Activated naive CD8-positive, alpha-beta T cell treated with anti-CD3 and anti-CD28 coated beads, Interleukin-2, amount 50 U/mL, for 24 hours (primary cell): ENCODE measurements at places on chromosomes 1 and 21.

DNA sequence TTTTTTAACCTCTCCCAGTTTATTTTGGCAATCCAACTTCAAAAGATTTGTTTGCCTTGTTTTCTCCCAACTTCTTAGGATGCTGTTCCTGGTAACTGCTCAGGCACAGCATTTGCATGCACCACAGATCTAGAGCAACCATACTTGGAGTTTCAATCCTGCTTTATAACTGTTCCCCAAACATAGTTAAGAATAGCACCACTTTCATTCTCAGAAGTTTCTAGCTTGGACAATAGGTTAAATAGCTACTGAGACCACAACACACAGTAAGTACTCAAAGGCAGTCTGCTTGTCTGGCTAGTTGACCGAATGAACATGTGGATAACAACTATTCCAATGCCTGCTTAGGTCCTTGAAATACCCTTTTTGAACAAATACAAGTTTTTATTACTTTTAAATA, 76.8 kb downstream of the FOXJ3 start:
- DNase-seq: no peak

DNA sequence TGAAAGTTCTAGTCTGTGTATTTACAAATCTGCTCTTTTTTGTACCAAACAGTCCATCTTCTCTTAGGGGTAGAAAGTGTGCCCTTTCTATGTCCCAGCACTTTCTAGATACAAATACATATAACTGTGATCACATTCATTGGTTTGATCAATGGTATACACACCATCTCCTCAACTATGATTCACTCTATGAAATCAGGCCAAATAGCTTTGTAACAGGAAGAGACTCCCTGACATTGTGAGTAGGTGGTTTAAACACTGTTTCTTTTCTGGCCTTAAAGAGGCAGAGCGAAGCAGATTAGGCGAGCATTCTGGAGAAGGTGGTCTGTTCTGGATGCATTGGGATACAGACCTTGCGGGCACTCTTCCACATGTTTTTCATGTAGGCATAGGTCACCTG, 39.3 kb upstream of the EXOSC10 start:
- DNase-seq: no peak

GRCh38 chr1:192588546-192588945, 13.0 kb downstream of the RGS1 start:
- DNase-seq: no peak

- DNase-seq: no peak
Measured at GRCh38 chr21:18384771-18385170, 18.8 kb downstream of the TMPRSS15 start.

DNA sequence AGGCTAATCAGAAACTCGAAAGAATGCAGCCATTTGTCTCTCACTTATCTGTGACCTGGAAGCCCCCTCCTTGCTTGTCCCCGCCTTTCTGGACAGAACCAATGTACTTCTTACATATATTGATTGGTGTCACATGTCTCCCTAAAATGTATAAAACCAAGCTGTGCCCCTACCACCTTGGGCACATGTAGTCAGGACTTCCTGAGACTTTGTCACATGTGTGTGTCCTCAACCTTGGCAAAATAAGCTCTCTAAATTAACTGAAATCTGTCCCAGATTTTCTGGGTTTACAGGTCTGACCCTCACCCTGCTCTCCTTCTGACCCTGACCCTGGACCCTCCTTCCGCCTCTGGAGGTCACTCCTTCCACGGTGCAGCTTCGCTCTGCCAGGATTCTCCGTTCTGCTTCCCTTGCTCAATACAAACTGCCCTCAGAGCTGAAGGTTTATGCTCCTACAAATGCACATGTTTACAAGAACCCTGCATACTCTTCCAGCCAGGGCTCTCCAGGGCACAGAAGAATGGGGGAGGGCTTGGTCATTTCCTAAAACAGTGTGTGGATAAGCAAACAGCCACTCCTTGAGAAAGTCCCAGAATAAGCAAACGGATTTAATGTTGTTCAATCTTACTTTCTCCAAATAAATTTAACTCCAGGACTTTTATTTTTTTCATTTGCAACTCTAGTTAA, 160.5 kb downstream of the ACTL8 start:
- no peak for DNase-seq

DNA sequence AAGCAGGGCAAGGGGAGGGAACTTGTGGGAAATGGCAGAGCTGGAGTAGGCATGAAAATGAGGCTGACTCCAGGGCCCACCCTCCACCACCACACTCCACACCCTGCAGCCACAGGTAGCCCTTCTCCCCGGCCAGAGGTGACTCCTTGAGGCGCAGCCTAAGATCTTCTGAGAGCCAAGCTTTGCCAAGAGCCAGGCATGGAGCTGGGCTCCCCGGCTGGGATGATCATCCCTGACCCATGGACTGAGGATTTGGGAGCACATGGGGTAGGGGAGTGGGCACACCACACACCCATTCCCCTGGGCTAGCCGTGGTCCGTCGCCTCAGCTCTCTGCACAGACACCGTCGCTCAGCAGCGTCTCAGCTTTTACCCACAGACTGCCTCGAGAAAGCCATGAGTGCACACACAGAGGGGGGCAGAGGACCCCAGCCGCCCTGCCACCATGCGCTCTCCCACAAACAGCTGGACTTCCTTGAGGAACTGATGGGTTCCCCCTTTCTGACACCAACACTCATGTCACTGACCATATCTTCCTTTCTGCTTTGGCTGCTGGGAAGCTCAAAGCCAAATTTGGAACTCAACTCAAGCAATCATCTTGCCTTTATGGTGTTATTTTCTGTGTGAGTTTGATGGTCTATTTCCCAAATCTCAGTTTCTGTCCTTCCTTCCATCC, 123.6 kb upstream of the RUNX3 start:
- no peak for DNase-seq

DNA sequence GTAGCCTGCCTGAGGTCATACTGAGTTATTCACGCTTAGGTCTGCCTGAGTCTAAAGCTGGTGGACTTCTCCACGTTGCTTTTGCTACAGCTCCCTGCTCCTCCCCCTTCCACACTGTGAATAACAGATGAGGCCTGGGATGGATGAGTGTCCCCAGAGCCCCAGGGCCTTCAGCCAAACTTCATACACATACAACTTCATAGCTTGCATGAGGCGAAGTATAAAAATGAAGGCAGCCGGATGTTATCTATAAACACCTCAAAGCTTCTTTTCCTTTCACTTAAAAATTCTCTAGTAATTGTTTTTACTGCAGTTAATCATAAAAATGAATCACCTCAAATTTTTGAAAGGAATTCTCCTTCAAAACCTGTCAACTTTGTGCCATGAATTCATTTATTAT, 70.2 kb downstream of the DAB1 start:
- no peak for DNase-seq

DNA sequence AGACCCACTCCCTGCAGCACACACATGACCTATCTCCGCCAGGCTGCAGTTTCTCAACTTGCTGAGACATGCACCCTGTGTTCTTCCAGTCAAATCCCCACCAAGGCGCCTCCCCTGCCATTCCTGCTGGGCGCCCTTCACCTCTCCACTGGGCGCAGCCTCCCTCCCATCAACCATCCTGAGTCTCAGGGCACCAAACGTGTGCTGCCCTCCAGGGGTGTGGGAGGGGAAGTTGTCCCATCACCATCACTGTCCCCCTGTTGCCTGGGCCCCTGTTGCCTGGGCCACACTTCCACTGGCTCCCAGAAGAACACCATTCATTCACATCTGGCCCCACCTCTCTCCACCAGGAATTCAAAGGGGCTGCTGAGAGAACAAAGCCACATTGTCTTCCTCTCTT, 44.9 kb upstream of the EFHD2 start:
- no peak for DNase-seq

DNA sequence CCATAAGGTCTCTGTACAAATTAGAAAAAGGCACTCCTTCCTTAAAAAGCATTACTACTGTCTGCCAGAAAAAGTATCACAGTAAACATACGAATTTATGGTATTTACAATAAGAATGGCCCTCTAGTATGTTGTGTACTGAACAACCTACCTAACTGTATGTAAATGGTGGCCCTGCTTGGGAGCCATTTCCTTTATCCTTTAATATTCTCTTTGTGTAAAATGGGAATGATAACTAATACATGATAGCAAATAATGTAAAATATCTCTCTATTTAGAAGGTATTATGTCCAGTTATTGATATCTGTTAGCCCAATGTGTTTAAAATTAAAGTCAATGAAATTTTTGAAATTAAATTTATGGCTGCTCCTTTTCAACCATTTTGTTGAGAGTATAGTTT, 5.2 kb downstream of the DR1 start:
- DNase-seq: no peak

GRCh38 chr1:94884106-94884505, 42.8 kb downstream of the CNN3 start:
- no peak for DNase-seq

GRCh38 chr1:226384717-226385116, 23.2 kb downstream of the PARP1 start:
- DNase-seq: no peak

GRCh38 chr1:171611306-171611705, 10.7 kb upstream of the MYOCOS start:
- DNase-seq: no peak
